ENCODE measurements at places on chromosomes 6 and 20. TPM values are rescaled to one million over a fixed set of nuclear protein-coding genes. Genes with fewer than 3 reads are reported as not detected.

TP53INP2 gene
- 33.0 TPM for total RNA-seq

NNAT gene
- total RNA-seq, result 87.4 TPM

CSNK2A1 gene
- total RNA-seq, result 185 TPM

NT5E gene
- 38.2 TPM for total RNA-seq

PRSS35 gene
- total RNA-seq, result 8.5 TPM

PGC gene
- not detected for total RNA-seq

RIMS4 gene
- total RNA-seq, result 8.2 TPM

ACSS1 gene
- 0.72 TPM for total RNA-seq

VSX1 gene
- total RNA-seq, result not detected

MRAP2 gene
- 1.1 TPM for total RNA-seq

MMP24 gene
- 3.4 TPM for total RNA-seq

NR2E1 gene
- total RNA-seq, result not detected

ARFGEF3 gene
- 28.3 TPM for total RNA-seq

DYNLT1 gene
- 124 TPM for total RNA-seq

SEMG1 gene
- not detected for total RNA-seq

FHL5 gene
- not detected for total RNA-seq

CST7 gene
- not detected for total RNA-seq

MEI4 gene
- total RNA-seq, result 2.6 TPM

ARMH2 gene
- not detected for total RNA-seq

CRISP3 gene
- not detected for total RNA-seq

NRN1 gene
- not detected for total RNA-seq

IPCEF1 gene
- 0.77 TPM for total RNA-seq

LY6G6F gene
- not detected for total RNA-seq

GRIK2 gene
- total RNA-seq, result 6.3 TPM

POU5F1 gene
- total RNA-seq, result 0.49 TPM

LY6G5C gene
- total RNA-seq, result 6.5 TPM

TM9SF4 gene
- total RNA-seq, result 92.9 TPM

C20orf141 gene
- not detected for total RNA-seq

HSPA1L gene
- total RNA-seq, result 2.4 TPM

CDSN gene
- not detected for total RNA-seq

FAM184A gene
- total RNA-seq, result 23.0 TPM

SPACA1 gene
- total RNA-seq, result not detected

SLC35B2 gene
- 50.3 TPM for total RNA-seq

XKR7 gene
- total RNA-seq, result 2.7 TPM

RIPOR2 gene
- 4.0 TPM for total RNA-seq

WFDC12 gene
- total RNA-seq, result not detected

C6orf15 gene
- not detected for total RNA-seq

PRPH2 gene
- not detected for total RNA-seq

OPRM1 gene
- not detected for total RNA-seq

GRM1 gene
- total RNA-seq, result 0.41 TPM

PKHD1 gene
- 1.3 TPM for total RNA-seq
